Activated CD4-positive, CD25-positive, alpha-beta regulatory T cell (primary cell): ENCODE measurements at places on chromosomes 2 and 18.

DNA sequence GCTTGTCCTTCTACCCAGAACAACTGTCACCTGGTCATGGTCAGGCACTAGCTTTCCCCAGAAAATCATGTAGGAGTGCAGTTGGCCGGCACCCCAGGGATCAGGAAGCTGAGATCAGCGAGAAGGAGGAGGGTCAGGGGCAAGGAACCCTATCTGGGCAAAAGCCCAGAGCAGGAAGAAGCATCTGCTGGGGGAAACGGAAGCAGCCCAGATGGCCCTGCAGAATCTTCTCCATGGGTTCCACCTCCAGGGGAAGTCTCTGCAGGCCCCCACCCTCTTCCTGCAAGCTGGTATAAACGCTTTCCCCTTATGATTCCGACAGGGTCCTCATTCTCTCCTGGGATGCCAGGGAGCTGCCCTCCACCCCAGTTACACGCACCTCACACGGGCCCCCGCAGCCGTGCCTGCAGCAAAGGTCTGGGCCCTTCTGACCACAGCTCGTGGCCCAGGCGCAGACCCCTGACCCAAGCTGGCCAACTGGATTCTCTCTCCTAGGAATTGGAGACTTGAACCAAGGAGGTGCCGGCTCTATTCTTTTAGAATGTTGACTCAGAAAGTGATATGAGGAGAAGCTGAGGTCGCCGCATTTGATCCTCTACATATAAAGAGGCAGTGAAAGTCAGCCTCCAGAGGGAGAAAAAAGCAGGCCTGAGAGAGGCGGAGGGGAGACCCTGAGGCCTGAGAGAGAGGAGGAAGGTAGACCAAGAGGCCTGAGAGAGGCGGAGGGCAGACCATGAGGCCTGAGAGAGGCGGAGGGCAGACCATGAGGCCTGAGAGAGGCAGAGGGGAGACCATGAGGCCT is 71.0 kb downstream of the STPG4 start:
- no peak for DNase-seq

DNA sequence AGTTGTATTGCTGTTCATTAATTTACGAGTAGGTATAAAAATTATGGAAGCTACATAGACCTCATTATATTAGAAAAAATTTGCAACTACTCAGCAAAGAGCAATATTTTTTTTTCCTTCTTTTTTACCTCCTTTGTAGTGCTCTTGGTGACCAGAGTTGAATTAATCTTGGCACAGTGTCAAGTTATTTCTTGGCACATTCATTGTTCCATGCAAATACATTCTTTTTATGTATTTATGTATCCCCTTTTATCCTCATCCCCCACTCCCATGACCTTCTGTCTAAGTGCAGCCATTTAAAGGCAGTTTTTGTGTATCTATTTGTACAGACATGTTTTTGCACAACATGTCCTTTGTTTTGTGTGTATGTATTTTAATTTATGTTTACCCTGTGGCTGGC is 224.5 kb downstream of the CCDC102B start:
- DNase-seq: no peak

DNA sequence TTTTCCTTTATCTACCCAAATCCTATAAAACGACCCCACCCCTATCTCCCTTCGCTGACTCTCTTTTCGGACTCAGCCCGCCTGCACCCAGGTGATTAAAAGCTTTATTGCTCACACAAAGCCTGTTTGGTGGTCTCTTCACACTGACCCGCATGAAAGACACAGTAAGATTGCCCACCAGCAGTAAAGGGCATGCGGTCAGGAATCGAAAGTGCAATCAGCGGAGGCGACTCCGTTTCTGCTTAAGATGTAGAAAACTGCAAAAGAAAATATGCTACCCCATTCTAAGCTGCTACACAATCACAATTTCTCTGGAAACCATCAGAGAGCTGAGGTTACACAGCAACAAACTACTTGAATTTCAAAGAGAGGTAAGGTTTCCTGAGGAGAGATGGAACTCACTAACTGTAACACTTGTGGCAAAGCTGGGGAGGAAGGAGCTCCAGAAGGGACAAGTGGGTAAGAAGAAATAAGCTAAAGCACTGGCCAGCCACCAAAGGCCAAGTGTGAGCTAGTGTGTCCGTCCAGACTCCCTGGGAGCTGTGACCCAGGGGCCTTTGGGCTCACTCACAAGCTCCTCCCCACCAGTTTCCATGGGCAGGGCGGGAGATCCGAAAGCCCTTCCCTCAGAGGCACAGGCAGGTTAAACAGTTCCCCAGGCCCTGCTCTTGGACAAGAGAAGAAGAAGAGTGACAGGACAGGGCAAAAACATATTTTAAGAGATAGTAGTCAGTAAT is 72.8 kb upstream of the TGFA start:
- no peak for DNase-seq

DNA sequence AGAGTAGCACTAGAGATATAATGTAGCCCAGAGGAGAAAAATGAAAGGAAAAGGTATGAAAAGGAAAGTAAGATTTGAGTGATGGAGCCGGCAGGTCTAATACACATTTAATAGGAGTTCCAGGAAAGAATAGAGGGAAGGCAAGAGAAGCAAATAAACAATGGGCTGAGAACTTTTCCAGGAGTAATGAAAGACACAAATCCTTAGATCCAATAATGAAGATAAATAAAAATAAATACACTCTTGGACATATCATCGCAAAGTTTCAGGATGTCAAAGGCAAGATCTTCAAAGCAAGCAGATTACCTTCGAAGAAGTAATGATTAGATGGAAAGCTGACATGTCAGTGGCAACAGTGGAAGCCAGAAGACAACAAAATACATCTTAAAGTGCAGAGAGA is 102.0 kb upstream of the YWHAQ start:
- DNase-seq: no peak

DNA sequence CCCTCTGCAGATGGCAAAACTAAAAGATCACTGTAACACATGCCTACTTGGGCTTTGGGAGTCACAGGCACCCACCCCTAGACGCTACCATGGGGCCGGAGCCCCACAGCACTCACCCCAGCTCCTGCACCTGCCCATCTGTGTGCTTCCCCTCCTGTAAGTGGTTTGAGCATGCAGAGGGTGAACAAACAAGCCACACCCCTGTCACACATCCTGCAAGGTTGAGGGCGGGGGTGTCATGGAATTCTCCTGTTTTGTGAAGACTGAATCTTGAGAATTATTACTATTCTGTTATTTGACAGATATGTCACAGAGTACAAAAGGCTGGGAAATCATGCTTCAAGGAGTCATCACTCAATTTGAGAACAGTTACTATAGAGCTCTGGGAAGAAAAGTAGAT is 60.9 kb downstream of the RFTN2 start:
- no peak for DNase-seq

- DNase-seq: no peak
Observed at GRCh38 chr2:68831686-68832232, 39.4 kb downstream of the BMP10 start.

DNA sequence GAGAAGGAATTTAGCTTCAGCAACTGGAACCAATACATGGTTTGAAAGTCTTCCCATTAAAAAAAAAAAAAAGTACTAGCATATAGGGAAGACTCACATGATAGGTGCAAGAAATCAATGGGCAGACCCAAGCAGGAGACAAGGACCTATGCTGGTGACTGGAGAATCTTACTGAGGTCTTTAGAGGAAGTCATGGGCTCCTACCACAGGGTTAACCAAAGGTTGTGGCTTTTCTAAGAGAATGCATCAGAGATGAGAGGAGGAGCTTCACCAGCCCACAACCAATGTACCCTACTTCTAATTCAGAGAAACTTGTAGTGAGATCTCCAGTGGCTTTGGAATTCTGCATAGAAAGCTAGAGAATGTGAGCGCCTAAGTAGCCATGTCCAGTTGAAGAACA is 207.4 kb downstream of the NCKAP5 start:
- DNase-seq: no peak
